ENCODE measurements at places on chromosomes 2 and 18.

- no peak for DNase-seq
Measured at GRCh38 chr2:172251231-172251630, 148.5 kb upstream of the DLX2 start.

DNA sequence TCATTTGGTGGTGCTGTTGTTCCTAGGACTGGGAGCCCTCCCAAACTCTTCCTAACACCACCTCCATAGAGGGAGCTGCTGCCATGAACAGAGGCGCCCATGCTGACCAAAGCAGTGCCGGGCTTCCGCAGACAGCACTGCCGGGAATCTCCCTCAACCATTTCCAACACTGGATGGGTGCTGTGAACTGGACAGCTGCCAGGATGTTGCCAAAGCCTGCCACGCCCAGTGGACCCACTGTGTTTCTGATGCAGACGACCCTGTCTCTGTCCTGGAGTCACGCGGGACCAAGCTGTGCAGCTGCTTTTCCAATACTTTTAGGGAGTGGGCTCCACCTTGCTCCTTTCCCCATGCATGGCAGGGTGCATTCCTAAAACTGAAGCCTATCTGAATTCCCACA lies 16.9 kb upstream of the GNAL start:
- DNase-seq: no peak

- DNase-seq: no peak
Measured at GRCh38 chr18:24460388-24460787, at the start of gene HRH4. Gene HRH4, plus strand, starts transcription at chr18:24460637. Its CDS starts 92 bp downstream, at chr18:24460729.

DNA sequence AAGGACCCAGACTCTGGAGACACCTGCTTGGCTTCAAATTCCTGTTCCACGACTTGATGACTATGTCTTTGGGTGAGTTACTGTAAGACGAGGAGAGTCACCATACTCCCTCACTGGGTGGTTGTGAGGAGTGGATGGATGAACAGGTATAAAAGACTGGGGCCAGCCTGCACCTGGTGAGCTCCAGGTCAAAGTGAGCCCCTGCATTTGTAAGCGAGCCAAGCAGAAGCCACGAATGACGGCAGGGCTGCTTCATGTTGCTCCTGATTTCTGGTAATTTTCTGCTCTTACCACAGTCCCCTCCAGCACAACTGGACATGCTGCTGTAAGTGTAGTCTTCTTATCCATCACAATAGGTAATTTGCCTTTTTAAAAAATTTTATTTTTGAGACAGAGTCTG lies 86.6 kb downstream of the POLR1A start:
- no peak for DNase-seq

DNA sequence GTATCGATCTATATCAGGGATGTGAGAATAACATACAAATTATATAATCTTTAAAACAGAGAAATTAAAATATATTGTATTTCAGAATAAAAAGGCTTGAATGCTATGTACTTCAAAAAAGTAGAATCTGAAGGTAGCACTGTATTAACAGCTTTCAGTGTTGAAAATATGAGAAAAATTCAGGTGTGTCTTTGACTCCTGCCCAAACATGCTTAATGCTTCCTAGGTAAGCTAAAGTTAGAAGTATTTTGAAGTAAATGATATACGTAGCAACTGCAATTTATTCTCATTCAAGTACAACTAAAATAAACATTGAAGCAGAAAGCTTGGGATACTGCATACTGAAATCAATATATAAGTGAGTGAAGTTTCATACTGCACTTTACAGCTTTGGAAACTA lies 1082.0 kb upstream of the ACVR2A start:
- DNase-seq: no peak
